NCI-H774 (cell line): ENCODE measurements at places on chromosomes 12 and 14.

GRCh38 chr14:83491091-83491490, 1957.4 kb upstream of the SEL1L start:
- DNase-seq: no peak

DNA sequence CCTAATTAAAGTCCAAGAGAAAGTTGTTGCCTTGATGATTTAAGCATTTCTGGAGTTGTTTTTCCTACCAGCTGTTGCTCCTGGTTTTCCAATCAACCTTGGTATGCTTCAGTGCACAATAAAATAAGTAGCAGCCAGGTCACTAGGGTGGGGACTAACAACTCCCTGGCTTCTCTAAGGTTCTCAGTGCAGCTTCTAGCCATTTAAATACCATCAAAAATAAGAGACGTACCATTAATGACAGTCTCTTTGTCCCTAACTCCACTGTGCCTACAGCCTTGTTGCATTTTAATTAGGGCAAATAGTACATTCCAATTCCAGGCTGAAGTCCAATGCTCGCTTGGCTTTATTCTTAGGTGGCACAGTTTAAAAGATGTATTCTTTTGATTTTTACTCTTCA, 11.8 kb downstream of the STON2 start:
- DNase-seq: no peak

DNA sequence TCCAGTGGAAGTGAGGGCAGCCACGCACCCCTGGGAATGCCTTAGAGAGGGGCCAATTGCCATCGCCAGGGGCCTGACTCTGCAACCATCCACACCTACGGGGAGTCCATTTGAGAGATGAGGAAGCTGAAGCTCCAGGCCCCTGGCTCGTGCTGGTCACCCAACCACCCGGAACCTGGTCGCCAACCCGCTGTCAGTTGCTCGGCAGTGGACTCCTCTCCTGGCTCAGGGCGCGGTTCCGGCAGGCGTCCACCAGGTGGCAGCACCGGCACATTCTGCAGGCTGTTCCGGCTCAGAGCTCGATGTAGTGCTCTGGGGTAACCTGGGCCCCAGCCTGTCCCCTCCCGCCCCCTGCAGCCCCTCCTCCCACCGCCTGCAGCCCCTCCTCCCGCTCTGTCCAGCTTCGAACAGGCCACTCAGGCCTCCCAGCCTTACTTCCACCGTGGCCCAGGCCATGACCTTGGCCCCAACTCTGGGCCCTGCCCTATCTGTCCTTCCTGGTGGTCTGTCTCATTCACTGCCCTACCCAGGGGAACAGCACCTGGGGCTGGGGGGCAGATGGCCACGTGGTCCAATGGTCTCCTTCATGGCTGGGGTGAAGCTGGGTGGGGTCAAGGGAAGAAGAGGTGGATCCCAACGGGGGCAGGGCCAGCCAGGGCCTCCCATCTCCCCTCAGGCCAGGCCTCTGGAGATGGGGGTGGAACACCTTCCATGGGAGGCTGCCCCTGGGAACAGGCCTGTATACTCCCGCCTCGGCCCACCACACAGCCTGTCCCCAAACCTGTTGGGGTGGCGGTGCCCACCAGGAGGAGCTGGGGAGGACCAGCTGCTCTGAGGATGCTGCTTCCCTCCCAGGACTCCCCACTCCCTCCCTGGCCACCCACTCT, 15.7 kb downstream of the SIVA1 start:
- DNase-seq: peak; percentile 71

- DNase-seq: no peak
Measured at GRCh38 chr12:28360253-28360652, 170.0 kb downstream of the CCDC91 start.
